ENCODE measurements at places on chromosomes 7 and 10.

- no peak for DNase-seq
These were observed 116.3 kb upstream of the GDF10 start for GRCh38 chr10:47183704-47184041.

GRCh38 chr10:131451407-131452015 lies 140.0 kb upstream of the TCERG1L start:
- no peak for DNase-seq

DNA sequence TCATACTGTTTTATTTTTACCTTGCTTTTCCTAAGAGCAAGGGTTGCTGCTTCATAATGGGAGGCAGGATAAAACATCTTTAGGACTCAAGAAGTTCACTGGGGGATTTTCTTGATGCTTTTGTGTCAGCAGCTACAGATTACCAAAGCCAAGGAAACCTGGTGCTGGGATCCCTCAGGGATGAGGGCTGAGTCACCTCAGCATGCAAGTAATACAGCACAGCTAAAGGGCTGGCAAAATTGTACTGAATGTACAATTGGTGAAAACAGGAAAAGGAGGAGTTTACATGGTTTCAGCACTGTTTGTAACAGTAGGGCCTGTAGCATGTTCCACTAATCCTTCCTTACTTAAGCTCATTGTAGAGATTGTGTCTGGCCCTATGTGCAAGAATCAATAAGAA lies 1056.8 kb downstream of the SORCS1 start:
- DNase-seq = no peak

DNA sequence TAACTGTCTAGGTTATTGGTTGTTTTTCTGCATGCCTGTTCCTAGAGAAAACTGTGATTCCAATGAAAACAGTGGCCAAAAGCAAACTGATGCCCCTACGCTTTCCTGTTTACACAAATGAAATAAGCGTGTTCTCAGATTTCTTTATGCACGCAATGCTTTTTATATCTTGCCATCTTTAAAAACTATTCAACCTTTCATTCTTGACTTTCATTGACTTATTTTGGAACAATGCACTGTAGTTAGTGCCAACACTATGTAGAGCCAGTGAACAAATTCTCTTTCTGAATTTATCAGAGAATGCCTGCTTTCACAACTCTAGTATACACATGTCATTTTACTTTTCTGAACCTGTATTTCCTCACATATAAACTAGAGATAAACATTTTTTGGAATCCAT lies 86.6 kb downstream of the CABCOCO1 start:
- DNase-seq = no peak

DNA sequence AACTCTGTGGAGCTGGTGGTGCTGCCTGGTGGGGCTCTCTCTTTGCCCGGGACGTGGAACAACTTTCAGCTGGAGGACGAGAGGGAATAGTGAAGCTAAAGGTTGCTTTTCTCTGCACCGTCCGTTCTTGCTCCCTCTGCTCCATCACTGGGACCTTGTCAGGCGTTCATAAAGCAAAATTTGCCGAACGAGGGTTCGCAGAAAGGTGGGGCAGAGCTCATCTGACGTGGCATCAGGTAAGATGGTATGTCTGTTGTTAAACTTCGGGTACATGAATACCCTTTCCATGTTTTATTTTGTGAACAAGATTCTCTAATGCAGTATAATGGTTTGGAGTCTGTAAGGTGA lies 416 bp downstream of the BBS9 start:
- DNase-seq = no peak

GRCh38 chr7:45192621-45193041 lies 35.0 kb downstream of the RAMP3 start:
- DNase-seq = no peak

- DNase-seq = no peak
These were observed 35.2 kb downstream of the SEMA3A start for GRCh38 chr7:84159435-84159834.

GRCh38 chr10:103175580-103176285 lies 17.3 kb downstream of the NT5C2 start:
- DNase-seq = no peak

- DNase-seq = no peak
These were observed 11.9 kb upstream of the HOXA13 start for GRCh38 chr7:27211764-27212204.

DNA sequence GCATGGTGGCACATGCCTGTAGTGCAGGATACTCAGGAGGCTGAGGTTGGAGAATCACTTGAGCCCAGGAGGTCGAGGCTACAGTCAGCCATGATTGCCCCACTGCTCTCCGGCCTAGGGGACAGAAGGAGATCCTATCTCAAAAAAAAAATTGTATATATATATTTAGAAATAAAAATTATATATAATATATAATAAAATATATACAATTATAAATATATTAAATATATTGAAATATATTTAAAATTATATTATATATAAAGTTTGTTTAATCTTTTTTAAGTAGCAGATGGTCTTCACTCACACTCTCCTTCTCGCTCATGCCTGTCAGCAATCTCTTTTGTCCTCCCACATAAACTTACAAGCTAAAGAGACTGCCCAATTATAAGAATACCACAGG lies 58.5 kb downstream of the LMBR1 start:
- DNase-seq = no peak

GRCh38 chr7:12764458-12764891 lies 77.0 kb downstream of the ARL4A start:
- DNase-seq = no peak

DNA sequence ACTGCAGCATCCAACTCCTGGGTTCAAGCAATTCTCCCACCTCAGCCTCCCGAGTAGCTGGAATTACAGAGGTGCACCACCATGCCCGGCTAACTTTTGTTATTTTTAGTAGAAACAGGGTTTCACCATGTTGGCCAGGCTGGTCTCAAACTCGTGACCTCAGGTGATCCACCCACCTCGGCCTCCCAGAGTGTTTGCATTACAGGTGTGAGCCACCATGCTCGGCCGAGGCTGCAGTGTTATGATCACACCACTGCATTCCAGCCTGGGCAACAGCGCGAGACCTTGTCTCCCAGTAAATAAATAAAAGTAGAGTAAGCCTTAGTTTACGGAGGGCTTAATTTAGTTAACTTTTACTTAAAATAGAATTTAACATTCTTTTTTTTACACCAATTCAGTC lies 23.7 kb upstream of the IGF2BP3 start:
- DNase-seq = no peak

DNA sequence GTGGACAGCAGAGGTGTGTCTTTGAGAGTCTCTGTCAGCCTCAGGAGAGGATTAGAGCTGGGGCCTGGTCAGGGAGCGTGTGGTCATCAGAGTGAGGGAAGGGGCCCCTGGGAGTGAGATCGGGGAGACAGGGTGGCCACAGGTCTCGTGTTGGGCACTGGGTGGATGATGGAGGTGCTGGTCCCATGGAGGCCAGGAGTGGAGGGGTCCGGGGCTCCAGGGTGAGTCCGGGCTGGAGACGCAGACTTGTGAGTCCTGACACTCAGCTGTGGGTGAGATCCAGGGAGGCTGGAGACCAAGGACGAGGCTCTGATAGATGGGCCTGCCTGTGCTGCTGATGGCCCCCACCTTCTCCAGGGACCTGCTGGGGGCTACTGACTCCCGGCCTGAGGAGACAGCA lies 88.6 kb downstream of the DYNC2I1 start:
- no peak for DNase-seq

- DNase-seq = no peak
These were observed 1.4 kb downstream of the HECW1 start for GRCh38 chr7:43113622-43114457.

GRCh38 chr7:125098377-125098970 lies 168.8 kb upstream of the POT1 start:
- DNase-seq = no peak

GRCh38 chr7:2046581-2047565 lies 185.9 kb downstream of the MAD1L1 start:
- DNase-seq = no peak

GRCh38 chr10:64080071-64080470 lies 558.9 kb downstream of the REEP3 start:
- no peak for DNase-seq

- no peak for DNase-seq
These were observed 251.7 kb downstream of the FZD1 start for GRCh38 chr7:91515961-91516360.

GRCh38 chr10:77801474-77802161 lies 124.9 kb downstream of the DLG5 start:
- DNase-seq = no peak

GRCh38 chr10:125006188-125006680 lies 64.3 kb downstream of the ZRANB1 start:
- DNase-seq = no peak

DNA sequence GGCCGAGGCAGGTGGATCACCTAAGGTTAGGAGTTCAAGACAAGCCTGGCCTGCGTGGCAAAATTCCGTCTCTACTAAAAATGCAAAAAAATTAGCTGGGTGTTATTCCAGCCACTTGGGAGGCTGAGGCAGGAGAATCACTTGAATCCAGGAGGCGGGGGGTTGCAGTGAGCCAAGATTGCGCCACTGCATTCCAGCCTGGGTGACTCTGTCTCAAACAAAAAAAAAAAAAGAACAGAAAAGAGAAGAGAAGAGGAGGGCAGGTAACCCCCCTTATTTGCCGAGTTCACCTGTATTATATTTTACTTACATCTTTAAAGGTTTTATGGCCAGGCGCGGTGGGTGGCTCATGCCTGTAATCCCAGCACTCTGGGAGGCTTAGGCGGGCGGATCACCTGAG lies 91.7 kb downstream of the RNF216 start:
- DNase-seq = no peak

GRCh38 chr7:157613575-157614322 lies 276.9 kb downstream of the DNAJB6 start:
- no peak for DNase-seq

- no peak for DNase-seq
These were observed 51.1 kb downstream of the SHH start for GRCh38 chr7:155761162-155761561.

DNA sequence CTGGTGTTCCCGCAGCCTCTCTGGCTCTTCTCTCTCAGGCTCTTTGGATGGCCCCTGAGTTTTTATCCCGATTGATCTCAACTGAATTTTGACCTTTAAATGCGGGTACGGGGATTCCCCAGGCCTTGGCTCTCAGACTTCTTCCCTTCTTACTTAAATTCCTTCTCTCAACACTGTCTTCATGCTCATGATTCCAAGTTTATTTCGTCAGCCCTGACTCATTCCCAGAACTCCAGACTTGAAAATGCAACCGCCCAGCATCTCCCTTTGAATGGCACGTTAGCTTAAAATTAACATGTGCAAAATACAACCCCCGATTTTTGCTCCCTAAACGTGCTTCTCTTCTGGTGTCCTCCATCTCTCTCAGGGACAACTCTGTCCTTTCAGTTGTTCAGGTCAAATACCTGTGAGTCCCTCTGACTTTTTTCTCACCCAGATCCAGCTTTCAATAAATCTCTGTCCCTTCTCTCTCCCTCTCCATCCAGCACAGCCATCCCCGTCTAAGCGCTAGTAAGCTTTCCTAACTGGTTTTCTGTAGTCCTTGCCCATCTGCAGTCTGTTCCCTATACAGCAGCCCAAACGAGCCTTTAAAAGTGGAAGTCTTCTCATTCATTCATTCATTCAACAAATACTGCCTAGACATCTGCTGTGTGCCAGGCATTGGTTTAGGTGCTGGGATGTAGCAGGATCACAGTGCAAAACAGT lies 7.1 kb downstream of the HECW1 start:
- DNase-seq = no peak

- no peak for DNase-seq
These were observed 123.3 kb downstream of the HIPK2 start for GRCh38 chr7:139654276-139655181.

DNA sequence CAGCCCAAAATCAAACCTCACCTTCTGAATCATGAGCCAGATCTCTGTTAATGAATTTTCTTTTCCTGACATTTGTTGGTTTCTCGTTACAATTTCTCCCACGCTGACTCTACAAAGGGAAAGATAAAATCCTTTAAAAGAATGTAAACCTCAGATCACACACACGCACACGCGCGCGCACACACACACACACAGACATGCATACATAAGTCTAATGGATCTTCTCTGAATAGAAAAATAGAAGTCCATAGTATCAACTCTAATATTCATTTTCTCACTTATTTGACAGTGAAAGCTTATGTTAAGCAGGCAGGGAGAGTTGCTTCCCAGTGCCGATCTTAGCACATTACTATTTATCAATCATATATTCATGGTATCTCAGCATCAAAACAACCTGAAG lies 1.4 kb downstream of the ETV1 start:
- no peak for DNase-seq

DNA sequence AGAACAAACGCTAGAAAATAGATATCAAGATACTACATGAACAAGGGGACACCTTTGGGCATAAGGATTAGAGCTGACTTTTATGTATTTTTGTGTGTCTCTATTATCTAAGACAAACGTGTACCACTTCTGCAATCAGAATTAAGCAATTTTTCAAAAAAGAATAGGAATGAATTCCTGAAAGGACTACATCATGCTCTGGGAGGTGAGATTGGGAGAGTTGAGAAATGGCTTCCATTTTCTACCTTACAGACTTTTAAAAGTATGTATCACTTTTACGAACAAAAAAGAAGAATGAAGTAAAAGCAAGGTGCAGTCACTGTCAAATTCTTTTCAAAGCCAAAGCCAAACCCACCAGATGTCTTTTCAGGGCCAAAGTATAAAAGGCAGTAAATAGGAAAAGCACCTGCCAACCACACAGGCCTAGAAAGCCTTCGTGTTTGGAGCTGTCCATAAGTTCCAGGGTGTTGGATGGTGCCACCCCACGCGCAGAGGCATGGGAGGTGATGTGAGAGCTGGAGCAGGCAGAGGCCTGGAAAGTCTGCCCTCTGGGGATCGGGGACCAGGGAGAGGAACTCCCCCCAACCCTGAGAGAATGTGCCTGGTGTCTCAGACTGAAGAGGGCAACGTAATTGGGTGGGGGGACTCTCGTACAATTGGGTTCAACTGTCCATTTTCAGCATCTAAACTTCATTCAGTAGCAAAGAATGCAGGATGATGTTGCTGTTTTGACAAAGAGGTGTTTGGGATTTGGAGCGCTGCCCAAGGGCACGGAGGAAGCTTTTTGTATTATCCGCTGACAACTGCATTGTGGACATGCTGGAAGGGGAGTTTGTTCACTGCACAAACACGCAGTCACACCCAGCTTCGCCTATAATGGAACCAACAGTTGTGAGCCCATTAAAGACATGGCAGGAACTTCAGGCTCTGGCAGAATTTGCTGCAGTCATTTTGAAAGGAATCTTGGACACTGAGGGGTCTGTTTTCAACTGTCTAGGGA lies 17.6 kb upstream of the CTBP2 start:
- DNase-seq = no peak

DNA sequence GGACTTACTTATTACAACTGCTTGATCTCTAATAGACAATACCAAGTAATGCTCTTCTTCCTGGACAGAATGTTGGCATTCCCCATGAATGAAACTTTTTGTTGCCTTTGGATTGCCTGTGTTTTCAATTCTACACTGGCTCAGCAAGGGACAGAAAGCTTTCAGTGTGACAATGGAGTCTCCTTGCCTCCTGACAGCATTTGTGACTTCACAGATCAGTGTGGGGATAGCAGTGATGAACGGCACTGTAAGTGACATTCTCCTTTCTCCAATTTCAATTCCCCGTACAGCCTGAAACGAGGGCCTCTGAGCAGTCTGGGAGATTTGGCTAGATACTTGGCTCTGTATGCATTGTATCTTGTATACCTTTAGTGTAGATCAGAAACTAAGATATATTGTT lies 290 bp downstream of the MALRD1 start:
- DNase-seq = no peak

Measured in stimulated activated CD8-positive, alpha-beta memory T cell treated with anti-CD3 and anti-CD28 coated beads, Interleukin-15, amount 100 ng/mL, for 24 hours (primary cell).